Hematopoietic multipotent progenitor cell treated with erythropoietin and hydrocortisone succinate and interleukin-3 and kit ligand, for 15 days (in vitro differentiated cells): ENCODE measurements at places on chromosomes 7 and 10.

- DNase-seq: no peak
Measured at GRCh38 chr7:128948312-128948973, 10.7 kb downstream of the IRF5 start.

DNA sequence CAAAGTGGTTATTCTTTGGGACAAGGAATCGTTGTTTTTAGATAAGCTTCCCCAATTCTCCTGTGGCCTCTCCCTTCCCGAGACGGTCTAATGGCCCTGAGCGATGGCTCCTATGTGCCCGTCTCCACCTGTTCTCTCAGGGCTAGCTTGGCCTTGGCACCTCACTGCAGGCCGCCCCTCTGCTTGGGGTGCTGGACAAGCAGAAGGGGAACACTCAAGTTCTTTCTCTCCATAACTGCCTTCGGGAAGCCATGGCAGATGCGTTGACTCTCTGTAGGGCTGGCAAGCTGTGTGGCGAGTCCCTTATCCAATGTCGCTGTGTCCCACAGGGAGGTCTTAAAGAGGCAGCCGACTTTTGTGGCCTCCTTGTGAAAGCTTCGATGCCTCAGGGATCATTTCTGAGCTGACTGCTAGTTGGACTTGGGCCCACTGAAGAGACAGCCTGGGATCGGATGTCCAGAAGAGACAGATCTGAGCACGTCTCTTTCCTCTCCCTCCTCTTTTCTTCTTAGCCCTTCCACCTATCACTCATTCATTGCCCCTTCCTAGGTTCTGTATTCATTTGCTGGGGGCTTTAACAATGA is 70.8 kb downstream of the GRK5 start:
- no peak for DNase-seq

GRCh38 chr10:127044186-127044585 is 139.0 kb downstream of the DOCK1 start:
- DNase-seq: no peak

- no peak for DNase-seq
Measured at GRCh38 chr7:30896036-30896435, 15.6 kb upstream of the AQP1 start.

DNA sequence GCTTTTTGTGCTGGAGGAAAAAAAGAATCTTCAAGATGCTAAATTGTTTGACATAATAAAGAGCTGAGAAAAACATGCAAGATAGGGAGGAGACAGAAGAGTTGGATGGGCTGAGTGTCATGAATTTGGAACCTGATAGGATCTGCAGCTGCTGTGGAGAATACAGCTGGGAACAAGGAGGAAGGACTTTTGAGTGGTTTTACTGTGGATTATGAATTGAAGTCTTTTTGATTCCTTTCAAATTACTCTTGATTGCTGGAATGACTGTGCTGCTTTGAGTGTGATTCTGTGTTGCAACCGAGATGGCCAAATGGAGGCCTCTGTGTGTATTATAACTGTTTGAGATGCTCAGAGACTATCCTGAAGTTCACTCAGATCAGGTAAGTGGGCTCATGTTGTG is 4.0 kb downstream of the EFCAB10 start:
- no peak for DNase-seq

DNA sequence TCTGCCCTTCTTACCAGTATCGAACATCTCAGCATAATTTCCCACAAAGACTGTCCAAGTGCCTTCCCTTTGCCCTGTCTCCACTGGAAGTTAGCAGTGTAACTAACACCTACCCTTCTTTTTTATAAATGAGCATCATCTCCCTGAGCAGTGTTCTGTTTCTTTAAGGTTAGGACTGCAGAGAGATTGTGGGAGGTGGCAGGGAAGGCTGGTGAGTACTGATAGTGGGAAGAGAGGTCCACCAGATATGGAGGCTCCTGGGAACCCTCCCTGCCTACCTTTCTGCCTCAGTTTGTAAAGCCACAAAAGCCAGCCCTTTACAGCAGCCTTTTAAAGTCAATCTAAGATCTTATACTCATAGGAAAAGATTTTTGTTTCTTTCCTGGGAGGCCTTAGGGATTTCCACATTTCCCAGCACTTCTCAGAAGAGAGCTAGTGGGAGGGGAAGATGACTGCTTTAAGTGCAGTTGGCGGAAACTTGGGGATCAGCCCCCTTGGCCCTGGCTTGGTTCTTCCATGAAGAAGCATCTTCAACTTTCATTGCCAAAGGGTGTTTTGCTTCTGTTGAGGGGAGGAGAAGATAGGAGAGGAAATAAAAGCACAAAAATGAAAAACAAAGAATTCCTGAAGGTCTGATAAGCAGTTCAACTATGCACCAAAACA is 36.6 kb upstream of the CALD1 start:
- no peak for DNase-seq

DNA sequence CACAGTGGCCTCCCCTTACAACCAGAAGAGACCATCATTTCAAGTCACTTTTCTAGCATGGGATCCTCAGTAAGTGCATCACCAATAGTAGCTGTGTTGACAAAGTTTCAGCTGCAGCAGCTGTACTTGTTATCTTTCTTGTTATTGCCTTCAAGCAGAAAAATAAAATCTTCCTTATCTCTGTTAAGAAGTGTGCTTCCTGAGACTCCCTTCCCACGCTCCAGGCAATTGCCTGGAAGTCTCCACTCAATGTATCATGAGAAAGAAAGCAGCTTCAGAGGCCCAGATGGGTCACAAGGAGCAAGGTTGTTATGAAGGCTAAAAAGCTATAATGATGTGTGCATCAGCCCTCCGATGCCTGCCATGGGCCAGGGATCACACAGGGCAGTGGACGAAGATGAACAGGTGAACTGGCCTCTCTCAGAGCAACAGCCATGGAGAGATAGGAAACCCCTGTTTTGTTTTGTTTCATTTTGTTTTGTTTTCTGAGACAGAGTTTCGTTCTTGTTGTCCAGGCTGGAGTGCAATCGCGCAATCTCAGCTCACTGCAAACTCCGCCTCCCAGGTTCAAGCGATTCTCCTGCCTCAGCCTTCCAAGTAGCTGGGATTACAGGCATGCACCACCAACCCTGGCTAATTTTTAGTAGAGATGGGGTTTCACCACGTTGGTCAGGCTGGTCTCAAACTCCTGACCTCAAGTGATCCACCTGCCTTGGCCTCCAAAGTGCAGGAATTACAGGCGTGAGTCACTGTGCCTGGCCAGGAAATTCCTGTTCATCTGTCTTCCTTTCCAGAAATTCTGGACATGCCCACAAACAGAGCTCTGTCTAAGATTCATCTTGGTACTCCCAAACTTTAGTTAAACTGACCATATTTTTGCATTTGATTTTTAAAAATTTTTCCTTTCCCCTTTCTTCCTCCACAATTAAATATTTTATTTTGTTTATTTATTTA is 340.5 kb downstream of the TNS3 start:
- no peak for DNase-seq

- no peak for DNase-seq
Measured at GRCh38 chr7:43652364-43652763, 69.5 kb downstream of the STK17A start.

DNA sequence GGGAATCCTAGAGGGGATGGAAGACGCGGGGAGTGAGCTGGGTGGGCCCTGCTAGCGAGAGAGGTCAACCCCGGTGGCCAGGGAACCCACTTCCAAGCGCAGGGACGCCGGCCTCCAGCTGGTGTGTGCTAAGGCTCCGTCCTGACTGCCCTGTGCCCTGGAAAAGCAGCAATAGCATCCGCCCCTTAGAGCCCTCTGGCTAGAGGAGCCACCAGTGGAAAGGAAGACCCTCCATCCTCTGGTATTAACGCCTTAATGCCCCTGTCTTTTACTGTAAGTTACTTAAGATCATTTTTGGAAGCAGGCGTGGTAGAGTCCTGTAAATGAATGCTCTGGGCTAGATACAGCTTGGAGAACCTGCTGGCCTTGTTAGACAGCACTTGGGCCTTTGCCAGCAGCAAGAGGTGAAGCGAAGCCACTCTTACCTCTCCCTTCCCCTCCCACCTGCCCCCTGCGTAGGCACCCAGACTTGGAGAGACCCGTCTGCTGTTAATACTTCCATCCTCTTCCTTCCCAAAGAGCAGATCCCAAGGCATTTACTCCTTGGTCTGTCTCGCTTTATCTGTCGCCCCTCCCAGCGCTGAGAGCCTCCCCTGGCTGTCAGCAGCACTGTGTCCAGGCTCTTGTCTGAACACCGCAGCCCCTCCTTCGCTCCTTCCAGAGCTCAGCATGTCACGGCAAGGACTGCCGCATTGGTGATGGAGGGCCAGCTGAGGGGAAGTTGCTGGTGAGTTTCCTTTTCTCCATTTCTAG is 4.6 kb downstream of the REPIN1 start:
- DNase-seq: no peak

- DNase-seq: no peak
Measured at GRCh38 chr10:43160921-43161255, 22.6 kb downstream of the CSGALNACT2 start.

GRCh38 chr7:134565643-134566136 is 16.8 kb downstream of the AKR1B15 start:
- no peak for DNase-seq

- DNase-seq: no peak
Measured at GRCh38 chr7:79406371-79406770, 47.1 kb downstream of the MAGI2 start.

DNA sequence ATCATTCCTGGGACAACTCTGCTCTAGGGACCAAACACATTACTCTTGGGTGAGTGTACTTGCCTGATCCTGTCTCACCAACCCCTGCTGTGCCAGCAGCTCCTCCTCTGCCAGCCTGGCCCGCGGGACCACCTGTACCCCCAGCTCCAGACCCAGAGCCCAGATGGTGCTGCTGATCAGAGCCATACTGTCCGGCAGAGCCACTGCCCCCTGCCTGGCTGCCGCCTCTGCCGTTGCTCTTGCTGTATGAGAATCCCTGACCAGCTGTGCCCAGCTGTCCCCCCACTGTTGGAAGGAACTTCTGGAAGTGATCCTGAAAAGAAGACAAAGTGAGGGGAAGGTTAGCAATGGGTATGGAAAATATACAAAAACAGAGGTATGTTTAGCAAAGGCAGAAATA is 6.9 kb downstream of the MYOZ1 start:
- DNase-seq: no peak

GRCh38 chr7:20624666-20625385 is 9.4 kb downstream of the ABCB5 start:
- DNase-seq: no peak

GRCh38 chr7:39453743-39454355 is 112.4 kb upstream of the YAE1 start:
- peak; percentile 54 for DNase-seq

DNA sequence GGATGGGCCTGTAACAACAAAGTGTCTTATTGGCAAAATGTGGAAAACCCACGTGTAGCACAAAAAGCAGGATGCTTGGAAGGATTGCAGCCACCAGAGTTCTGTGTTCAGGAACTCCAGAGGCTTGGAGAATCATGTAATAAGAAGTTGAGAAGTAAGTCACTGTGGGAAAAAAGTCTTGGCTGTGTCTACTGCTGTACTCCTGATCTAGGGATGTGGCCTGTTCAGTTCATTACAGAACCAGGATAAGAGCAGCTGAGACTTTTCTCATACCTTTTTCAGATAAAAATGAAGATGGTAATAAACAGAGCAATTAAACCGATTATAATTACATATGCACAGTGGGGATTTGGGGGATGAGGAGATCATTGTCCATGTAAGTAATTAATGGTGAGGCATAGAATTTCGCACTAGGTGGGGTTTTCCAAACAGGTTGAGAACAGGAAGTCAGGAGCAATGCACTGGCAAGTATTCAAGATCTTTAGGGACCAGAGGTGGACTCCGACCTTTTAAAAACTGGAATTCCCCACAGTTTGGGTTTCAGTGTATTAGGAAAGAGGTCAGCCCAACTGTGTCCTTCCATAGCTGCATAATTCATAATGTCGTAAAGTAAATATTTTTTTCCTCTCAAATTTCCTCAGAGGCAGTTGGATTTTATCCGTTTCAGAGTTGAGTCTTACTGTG is 281.7 kb downstream of the FRMD4A start:
- no peak for DNase-seq

- peak; percentile 64 for DNase-seq
Measured at GRCh38 chr7:112898432-112899290, 108.5 kb upstream of the TMEM168 start.

GRCh38 chr10:100779329-100779728 is 33.9 kb downstream of the PAX2 start:
- DNase-seq: no peak

GRCh38 chr7:87506246-87507180 is 31.0 kb upstream of the ABCB4 start:
- DNase-seq: no peak

- DNase-seq: no peak
Measured at GRCh38 chr7:16670021-16670420, 24.0 kb downstream of the BZW2 start.

- DNase-seq: no peak
Measured at GRCh38 chr7:81277691-81278090, 358.8 kb upstream of the SEMA3C start.

DNA sequence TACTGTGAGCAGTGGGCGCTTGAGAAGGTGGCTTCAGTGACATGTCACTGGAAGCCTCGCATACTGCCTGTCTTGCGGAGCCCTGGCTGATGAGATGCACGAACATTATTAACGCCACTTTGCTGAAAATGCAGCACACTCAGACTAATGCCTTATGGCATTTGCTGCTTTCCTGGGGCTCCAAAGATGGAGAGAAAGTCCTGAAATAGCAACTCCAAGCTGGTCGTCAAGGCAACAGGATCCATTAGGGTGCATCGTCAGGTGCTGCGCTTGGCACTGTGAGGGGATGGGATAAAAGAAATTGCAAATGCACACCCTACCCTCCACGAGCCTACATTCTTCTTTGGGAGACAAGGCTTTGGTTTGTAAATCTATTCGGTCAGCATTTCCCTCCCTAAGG is 592.5 kb downstream of the TYW1 start:
- DNase-seq: no peak

GRCh38 chr10:116756277-116756676 is 13.9 kb upstream of the HSPA12A start:
- no peak for DNase-seq

DNA sequence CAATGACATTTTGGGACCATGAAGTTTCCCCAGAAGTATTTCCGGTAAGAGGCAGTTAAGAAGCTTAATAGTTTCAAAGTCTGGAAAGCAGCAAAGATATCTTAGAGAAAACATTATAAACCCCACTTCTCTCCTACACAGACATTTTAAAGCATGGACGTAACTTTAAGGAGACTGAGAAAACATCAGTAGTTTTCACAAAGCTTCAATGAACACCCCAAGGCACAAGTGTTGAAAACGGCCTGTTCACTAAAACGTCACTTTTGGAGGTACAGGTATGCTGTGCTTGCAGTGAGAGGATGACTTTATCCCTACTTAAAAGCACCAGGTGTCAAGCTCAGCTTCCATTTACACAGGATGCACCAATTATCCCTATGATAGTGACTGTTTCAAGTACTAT is 25.0 kb downstream of the NCOA4 start:
- no peak for DNase-seq

DNA sequence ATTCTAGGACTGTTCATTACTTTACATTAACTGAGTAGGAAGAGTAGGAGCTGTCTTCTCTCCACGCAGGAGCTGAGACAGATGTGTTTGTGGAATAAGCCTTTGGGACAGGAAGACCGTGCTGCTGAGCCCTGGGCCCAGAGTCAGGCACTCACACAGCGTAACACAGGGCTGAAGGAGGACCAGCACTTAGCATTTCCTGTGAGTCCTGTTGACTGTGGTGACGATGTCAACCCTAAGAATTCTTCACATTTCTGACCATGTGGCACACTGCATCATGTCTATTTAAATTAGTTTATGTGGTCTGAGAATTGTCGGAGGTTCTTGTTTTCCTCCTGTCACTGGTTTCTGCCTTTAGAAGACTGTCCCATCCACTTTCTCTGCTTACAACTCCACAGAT is 117.2 kb downstream of the PIP4K2A start:
- DNase-seq: no peak
